Activated CD4-positive, alpha-beta T cell treated with anti-CD3 and anti-CD28 coated beads, Interleukin-10, Interleukin-2, amounts not matched to agents 100 ng/mL and 50 ng/mL, durations not matched to agents 16 hours and 8 hours (primary cell): ENCODE measurements at places on chromosomes 5 and 9.

GRCh38 chr5:96794757-96795156, 13.0 kb downstream of the ERAP1 start:
- DNase-seq: peak; percentile 61

DNA sequence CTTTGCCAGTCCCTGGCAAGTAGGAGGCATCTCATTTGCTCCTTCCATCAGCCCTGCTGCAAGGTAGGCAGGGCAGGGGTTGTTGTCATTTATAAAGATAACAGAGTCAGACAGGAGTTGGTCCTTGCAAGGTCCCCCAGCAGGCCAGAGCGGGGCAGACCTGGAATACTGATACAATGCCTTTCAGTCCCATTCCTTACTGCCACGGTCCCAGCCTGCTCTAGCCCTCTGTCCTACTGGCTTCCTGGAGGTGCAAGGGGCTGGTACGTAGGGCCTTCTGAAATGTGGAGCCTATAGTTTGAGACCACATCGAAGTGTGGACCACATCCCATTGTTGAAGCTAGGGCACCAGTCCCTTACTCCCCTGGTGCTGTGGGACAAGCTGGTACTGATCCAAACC, 42.8 kb upstream of the PITX1 start:
- no peak for DNase-seq

- no peak for DNase-seq
Observed at GRCh38 chr5:142722896-142723295, 37.0 kb upstream of the FGF1 start.

DNA sequence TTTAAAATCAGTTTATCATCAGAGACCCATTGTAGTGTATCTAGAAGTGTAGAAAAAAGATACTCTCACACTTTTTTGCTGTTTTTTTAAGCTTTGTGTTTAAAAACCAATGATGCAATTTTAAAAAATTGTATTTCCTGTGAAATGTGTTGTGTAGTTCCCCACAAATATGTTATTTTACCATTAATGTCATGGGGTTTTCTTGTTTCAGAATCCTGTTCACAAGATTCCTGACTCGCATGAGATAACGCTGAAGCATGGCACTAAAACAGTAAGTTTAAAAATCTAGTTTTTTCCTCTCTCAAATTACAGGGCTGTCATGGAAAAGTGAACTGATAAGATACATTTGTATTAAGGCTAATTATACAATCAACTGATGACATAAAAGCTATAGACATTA, 58.6 kb downstream of the WDR70 start:
- DNase-seq: no peak

- no peak for DNase-seq
Observed at GRCh38 chr5:31770132-31770720, 131.3 kb downstream of the PDZD2 start.

- DNase-seq: no peak
Observed at GRCh38 chr5:127933348-127933747, 150.2 kb upstream of the SLC12A2 start.

- DNase-seq: no peak
Observed at GRCh38 chr5:172999974-173000373, 16.4 kb downstream of the ATP6V0E1 start.
